ENCODE measurements at places on chromosomes 1 and 21.
A peak's percentile ranks its signal among the peaks of the same experiment; 100 is the strongest.

DNA sequence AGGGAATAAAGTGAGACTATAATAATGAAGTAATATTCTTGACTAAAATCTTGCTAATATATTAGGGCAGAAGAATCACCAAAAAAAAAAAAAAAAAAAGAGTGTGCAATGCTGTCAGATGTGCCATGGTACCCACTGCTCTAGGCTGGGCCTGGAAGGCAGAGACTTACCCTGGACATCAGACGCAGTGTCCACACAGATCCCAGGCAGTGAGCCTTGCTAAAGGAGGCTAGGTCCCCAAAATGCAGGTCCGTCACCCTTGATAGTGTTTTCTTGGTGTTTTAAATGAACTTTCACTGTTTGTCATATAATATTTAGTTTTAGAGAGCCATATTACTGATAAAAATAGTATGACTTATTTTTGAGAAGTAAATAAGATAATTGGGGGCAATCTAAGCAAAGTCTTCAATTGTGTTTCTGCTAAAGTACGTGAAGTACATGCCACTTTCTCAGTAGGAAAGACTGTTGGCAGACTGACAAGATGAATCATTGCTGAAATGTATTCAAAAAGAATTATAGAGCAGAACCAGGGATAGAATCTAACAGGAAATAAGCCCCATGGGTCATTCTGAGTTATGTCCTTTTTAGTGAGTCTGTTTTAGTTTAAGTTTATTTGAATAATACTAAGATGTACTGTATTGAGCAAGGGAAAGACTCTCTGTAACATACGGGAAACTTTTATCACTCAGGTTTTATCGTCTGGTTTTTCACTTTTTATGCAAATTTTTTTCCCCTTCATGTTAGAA is 74.6 kb upstream of the PDC start:
- peak; percentile 89 for DNase-seq

DNA sequence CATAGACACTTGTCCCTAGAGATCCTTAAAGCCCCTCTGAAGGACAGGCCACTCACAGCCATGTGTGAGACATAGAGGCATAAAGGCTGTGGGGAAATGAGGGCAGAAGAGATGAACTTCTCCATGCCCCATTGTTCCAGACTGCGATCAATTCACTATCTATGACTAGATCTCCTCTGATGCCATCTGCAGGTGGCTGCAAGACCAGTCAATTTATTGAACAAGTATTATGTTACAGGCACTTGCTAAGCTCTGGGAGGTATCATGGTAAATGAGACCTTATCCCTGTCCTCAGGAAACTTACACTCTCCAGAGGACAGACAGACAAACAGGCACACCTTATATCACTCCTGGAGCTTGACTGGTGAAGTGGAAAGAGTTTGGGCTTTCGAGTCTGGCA is 22.9 kb downstream of the UBIAD1 start:
- DNase-seq: no peak

GRCh38 chr1:161929137-161929536 is 94.5 kb downstream of the OLFML2B start:
- no peak for DNase-seq

- no peak for DNase-seq
Measured at GRCh38 chr1:220767312-220768125, 19.2 kb upstream of the MTARC1 start.

GRCh38 chr21:42513985-42514882 is 582 bp downstream of the SLC37A1 start:
- no peak for DNase-seq

DNA sequence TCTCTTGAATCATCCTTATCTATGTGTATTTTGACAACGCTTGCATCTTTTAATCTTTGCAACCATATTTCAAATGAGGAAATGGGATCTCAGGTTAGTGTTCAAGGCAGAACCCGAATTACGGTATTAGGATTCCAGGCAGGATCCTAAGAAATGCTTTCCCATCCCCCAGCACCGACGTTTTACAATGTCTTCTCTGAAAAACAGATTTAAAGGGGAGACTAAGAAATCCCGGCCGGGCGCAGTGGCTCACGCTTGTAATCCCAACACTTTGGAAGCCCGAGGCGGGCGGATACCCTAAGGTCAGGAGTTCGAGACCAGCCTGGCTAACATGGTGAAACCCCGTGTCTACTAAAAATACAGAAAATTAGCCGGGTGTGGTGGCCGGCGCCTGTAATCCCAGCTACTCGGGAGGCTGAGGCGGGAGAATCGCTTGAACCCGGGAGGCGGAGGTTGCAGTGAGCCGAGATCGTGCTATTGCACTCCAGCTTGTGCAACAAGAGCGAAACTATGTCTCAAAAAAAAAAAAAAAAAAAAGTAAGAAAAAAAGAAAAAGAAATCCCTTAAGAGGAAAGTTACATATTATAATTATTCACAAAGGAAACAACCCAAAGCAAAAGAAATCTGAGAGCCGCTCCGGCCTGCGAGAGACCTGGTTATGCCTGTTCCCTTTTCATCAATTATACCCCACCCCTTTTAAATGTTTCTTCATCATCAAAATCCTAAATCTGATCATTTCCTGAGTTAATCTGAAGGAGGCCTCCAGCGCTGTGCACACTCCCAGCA is 801 bp upstream of the GORAB start:
- DNase-seq: no peak

DNA sequence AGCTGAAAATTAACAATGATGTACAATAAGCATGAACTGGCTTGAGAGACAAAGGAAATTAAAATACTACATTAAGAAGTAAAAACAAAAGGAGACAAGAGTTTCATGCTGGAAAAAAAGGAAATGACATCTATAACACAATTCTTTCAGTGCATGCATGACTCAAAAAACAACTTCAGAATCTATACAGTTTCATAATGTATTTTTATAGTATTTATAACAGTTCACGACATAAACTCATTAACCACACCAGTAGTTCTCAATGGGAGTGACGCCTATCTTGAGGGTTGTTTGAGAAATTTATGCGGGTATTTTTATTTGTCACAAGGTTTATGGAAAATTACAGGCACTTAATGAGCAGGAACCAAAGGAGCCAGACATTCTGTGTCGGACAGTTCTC is 168.5 kb downstream of the SMYD3 start:
- DNase-seq: no peak

GRCh38 chr1:193111641-193112090 is 6.5 kb upstream of the GLRX2 start:
- DNase-seq: peak; percentile 62

DNA sequence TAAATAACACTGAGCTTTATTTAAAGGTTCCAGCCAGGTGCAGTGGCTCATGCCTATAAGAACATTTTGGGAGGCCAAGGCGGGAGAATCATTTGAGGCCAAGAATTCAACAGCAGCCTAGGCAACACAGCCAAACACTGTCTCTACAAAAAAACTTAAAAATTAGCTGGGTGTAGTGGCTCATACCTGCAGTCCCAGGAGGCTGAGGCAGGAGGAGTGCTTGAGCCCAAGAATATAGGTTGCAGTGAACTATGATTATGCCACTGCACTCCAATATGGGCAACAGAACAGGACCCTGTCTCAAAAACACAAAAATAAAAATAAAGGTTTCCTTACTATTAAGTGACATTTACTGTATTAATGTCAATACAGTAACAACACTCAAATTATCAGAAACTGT is 2.1 kb downstream of the TAF12 start:
- DNase-seq: no peak
